ENCODE measurements at places on chromosomes 7 and 10.
A peak's percentile ranks its signal among the peaks of the same experiment; 100 is the strongest.

- no peak for DNase-seq
Observed at GRCh38 chr7:48285373-48285772, 114.1 kb downstream of the ABCA13 start.

- peak; percentile 9 for DNase-seq
Observed at GRCh38 chr7:44240983-44241510, 40.3 kb downstream of the YKT6 start.

- no peak for DNase-seq
Observed at GRCh38 chr7:55589905-55590304, 17.6 kb upstream of the VOPP1 start.

DNA sequence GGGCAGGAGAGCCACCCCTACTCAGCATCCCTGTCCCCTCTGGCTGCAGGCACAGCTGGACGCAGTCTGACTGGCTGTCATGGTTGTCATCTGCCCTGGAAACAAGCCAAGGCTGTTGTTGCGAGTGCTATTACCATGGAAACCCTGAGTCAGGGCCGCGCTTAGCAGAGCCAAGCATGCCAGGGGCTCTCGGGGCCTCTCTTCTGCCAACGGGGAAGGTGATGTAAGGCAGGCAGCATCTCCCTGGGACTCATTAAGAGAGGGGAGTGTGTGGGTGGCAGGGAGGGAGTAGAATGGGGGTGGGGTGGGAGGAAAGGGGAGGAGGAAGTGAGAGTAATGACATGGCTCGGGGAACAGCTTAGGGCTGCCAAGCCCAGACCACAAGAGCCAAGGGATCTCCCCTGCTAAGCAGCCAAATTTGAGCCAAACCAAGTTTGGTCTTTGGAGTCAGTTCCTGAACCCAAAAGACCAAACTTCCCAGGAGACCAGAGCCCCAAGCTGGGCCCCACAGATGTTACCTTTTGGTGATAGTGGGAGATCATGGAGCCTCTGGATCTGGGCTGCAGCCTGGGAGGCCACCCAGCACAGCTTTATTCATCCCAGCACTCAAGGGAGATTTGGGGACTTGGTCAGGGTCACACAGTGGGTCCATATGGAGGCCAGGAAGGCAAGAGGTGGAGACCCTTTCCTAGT lies 67.6 kb downstream of the TMEM130 start:
- no peak for DNase-seq

DNA sequence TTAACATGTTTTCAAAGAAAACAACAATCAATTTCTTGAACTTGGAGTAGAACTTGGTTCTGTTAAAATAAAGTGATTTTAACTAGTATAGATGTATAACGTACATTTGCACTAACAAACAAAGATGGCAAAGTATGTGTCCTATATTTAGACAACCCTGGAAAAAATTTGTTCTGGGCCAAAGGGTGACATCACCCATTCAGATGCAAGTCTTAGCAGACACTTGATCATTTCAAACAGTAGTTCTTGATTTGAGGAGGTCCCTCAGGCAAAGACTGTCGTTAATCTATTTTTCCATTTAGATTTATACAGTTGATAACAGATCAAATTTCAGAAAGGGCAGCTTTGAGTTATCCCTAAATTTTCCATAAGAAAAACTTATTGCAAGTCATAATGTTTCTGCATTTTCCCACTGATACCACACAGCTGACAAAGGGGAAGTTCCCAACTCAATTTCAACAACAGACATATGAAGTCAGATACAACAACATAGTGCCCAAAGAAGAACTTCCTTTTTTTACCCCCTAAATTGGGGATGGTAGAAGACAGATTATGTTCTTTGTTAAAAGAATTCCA lies 5.2 kb downstream of the NMT2 start:
- DNase-seq: no peak

DNA sequence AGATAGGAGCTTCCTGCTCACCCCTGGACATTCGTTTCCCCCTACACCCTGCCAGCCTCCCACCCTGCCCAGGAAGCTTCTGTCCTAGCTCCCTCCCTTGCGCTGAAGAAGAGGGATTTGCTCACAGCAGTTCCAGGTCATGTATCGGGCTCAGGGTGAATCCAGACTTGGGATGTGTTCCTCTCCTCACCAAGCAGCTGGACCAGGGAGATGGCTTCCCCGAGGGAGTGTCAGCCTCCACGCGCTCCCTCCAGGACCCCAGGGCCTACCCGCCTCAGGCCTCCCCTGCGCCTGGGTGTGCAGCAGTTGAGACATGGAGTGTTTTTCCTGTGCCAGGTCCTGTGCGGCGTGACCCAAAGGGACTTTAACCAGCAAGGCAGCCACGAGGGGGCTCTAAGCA lies 435.6 kb upstream of the FOXK1 start:
- no peak for DNase-seq

- no peak for DNase-seq
Observed at GRCh38 chr7:7933915-7934526, 34.6 kb upstream of the GLCCI1 start.

DNA sequence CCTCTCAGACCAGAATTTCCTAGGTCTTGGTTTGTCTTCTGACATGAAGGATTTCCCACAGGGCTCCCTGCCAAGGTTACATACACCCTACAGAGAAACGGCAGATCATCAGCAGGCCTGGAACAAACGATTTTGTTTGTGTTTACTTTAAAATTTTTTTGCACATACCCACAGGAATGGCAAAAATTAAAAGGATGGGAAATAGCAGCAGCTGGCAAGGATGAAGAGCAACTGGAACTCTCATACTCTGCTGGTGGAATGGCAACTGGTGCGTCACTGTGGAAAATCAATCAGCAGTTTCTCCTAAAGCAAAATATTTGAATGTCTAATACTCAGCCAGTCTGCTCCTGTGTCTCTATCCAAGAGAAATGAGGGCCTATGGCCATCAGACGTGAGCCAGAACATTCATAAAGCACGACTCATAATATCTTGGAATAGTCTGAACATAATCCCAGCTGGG lies 6.5 kb downstream of the BAIAP2L1 start:
- DNase-seq: no peak

GRCh38 chr10:132913559-132914115 lies 28.7 kb downstream of the CFAP46 start:
- no peak for DNase-seq

- DNase-seq: no peak
Observed at GRCh38 chr7:128405471-128406313, 4.1 kb downstream of the IMPDH1 start.

DNA sequence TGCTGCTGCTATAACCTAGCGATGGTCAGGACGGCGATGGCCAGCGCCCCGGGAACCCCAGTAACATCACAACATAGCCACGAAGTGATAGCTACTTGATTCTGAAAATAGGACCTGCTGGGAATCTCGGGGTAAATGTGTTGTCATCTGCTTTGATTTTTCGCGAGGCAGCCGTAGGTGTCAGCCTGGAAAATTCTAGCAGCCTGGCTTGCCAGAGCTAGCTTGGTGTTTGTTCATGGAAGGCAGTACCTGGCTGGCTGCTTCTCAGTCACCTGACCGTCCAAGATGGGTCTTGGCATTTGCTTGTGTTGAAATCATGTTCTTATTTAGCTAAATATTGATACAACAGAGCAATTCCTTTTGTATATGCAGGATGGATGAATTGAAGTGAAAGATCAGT lies 82.4 kb upstream of the BTBD16 start:
- DNase-seq: no peak

- no peak for DNase-seq
Observed at GRCh38 chr10:59362959-59363381, 621 bp upstream of the FAM13C start.

- no peak for DNase-seq
Observed at GRCh38 chr7:117216436-117217069, 106.3 kb downstream of the WNT2 start.

DNA sequence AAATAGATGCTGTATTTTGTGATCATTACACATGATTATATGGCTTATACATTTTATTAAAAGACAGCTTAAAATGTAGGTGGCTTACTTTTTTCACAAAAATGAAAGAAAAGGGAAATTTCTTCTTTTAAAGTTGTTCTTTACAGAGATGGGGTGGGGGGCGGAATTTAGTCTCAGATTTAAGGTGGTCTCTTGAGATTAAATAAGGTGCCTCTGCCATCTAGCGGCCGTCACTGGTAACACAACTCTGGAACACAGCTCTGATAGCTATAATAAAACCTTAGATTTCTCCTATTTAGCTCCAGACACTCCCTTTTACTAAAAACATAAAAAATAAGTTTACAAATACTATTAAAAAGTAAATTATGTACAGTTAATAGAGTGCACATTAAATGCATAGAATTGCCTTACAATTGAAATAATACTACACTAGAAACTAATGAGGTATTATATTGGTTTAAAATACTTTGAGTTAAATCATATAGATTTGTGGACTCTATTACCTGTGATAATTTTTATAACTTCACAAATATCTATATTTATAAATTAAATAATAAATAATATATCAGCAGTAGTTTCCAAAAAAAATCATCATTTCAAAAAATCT lies 210.9 kb downstream of the DGKB start:
- peak; percentile 18 for DNase-seq
